ENCODE measurements at places on chromosomes 1 and 21. TPM values are rescaled to one million over a fixed set of nuclear protein-coding genes. Genes with fewer than 3 reads are reported as not detected.

Gene SPRR1A
- total RNA-seq, result 36.3 TPM

GRCh38 chr1:184044603-184045376 is 6.7 kb upstream of the TSEN15 start:
- DNase-seq, result no peak

DNA sequence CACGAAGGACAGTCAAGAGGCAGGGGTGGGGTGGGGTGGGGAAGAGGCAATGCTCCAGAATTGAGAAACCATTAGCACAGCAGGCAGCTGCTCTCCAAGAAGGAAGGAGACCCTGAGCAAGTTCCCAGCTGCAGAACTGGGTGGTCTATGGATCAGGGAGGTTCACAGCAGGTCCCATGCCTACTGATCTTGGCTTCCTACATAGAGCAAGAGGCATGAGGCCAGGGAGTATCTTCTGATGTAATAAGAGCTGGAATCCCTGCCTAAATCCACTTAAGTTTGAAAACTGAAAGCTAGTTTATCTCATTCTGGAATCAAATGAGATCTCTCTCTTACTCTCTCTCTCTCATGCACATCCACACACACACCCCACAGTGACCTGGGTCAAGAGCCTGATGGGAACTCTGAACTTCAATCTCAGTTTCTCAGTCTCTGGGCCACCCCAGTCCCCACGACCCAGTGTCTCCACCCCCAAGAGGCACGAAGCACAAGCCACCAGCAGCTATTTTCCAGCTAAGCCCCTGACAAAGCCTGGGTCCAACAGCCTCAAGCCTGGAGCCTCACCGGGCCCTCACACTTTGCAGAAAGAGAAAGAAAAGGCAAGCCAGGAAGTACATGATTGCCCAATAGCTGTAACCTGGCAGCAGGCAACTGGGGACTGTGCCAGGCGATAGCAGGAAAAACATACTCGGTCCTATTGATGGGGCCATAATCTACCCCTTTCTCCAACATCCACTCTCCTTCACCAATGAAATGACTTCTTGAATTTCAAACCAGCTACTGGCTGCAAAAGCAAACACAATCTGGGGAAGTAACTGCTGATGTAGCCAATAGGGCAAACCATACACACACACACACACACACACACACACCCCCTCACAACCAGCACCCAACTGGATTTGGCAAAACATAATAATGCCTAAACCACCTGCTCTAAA is 2.2 kb downstream of the NUAK2 start:
- DNase-seq, result no peak

GRCh38 chr1:110533230-110533629 is 14.3 kb upstream of the KCNA10 start:
- no peak for DNase-seq

GRCh38 chr1:214415131-214415530 is 134.2 kb downstream of the SMYD2 start:
- no peak for DNase-seq

Measured in type B pancreatic cell (in vitro differentiated cells).